ENCODE measurements at places on chromosomes 4 and X.

- peak; percentile 51 for DNase-seq
These were observed 69.8 kb downstream of the MTNR1A start for GRCh38 chr4:186485561-186486062.

- DNase-seq: peak; percentile 67
These were observed 50.0 kb downstream of the HOPX start for GRCh38 chr4:56630876-56631666.

DNA sequence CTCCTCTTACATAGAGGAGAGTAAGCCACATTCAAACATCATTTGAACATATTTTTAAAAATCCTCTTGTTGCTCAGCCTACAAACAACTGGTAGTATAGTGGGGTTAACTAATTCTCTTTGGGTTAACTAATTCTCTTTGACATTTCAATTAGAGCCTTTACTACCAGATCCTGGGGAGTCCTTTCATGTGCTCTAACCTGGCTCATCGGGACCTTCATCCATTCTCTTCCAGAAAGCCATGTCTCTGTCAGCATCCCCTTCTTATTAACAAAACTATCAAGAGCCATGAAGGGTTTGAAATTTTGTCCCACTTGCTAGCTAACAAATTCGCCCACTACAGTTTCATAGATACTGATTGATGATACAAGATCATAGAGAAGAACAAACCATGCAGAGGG is 349.8 kb upstream of the PABPC4L start:
- DNase-seq: no peak

DNA sequence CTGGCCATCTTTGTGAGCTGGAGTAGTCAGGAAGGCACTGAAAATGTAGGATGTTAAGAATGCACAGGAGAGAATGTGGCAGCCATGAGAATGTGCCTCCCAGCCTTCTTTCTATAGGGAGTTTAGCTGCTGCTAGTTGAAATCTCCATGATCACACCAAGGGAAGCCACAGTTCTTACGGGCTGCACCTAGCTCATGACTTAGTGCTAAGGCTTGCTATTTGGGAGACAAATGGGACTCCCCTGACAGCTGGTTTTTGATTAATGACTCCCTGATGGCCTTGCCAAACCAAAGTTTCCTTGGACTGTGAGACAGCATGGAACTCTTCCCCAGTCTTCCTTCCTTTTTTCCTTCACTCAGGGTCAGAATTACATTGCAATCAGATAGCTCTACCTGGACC is 9.2 kb downstream of the CTSO start:
- no peak for DNase-seq

DNA sequence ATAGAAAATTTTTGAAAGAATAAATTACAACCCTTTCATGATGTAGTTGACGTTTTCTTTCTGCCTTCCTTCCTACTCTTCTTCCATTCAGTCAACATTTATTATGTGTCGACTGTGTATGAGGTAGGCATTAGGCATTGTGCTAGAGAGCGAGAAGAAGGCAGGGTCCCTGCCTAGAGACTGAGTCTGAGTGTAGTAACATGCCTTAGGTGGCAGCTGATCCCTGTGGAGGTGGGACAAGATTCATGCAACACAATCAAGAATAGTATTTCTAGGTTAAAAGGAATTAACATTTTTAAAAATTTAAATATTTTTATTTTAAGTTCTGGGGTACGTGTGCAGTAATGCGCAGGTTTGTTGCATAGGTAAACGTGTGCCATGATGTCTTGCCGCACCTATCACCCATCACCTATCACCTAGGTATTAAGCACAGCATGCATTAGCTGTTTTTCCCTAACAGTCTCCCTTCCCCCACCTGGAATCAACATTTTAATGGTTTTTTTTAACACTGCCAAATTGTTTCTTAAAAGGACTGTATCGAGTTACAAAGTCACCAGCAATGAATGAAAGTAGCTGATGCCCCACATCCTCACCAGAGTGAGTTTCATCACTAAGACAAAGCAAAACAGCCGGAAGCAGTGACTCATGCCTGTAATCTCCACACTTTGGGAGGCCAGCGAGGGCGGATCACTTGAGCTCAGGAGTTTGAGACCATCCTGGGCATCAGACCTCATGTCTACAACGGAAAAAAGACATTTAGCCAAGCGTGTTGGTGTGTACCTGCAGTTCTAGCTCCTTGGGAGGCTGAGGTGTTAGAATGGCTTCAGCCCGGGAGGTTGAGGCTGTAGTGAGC is 84.0 kb downstream of the WWC2 start:
- peak; percentile 88 for DNase-seq
